ENCODE measurements at places on chromosomes 5 and 9. TPM values are rescaled to one million over a fixed set of nuclear protein-coding genes. Genes with fewer than 3 reads are reported as not detected.

Gene SPINK6
- not detected for total RNA-seq

Gene SPAAR
- total RNA-seq, result 1.9 TPM

Gene STING1
- total RNA-seq, result 71.5 TPM

Gene ACTL7A
- total RNA-seq, result not detected

Gene COL5A1
- total RNA-seq, result 64.7 TPM

Gene NUTM2F
- not detected for total RNA-seq

Gene PCDHB10
- 2.5 TPM for total RNA-seq

Gene ARL14EPL
- total RNA-seq, result not detected

Gene PCDHB15
- total RNA-seq, result 4.3 TPM

Gene HAPLN1
- 0.44 TPM for total RNA-seq

Gene CCNJL
- 12.4 TPM for total RNA-seq

DNA sequence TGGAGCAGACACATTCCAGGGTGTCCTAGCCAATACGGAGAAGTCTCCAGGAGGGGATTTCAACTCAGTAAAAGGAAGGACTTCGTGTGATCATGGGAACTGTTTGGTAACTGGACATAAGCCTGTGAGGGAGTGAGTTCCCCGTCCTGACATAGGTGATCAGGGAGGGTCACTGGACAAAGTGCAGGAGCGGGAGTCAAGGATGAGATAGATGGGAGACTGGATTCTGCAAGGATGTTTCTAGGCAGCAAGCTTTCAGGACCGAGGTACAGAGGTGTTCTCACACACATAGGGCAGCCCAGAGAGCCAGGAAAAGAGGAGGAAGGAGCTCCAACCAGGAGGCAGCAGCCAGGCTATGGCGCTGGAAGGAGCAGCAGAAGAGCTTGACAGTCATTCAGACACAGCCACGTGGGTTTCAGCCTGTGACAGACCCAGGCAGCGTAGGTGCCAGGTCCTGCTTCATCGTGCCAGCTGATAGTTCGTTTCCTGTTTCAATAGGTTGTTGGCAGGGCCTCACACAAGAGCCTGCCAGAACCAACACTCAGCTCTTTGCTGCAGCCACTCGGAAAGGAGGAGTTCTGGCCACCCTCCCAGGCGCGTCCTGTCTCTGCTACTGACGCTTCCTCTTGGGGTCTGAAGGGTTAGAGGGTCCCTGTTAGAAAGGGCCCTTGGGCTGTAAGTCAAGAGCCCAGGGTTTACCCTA is 84.1 kb downstream of the AMBP start:
- peak; percentile 75 for DNase-seq

DNA sequence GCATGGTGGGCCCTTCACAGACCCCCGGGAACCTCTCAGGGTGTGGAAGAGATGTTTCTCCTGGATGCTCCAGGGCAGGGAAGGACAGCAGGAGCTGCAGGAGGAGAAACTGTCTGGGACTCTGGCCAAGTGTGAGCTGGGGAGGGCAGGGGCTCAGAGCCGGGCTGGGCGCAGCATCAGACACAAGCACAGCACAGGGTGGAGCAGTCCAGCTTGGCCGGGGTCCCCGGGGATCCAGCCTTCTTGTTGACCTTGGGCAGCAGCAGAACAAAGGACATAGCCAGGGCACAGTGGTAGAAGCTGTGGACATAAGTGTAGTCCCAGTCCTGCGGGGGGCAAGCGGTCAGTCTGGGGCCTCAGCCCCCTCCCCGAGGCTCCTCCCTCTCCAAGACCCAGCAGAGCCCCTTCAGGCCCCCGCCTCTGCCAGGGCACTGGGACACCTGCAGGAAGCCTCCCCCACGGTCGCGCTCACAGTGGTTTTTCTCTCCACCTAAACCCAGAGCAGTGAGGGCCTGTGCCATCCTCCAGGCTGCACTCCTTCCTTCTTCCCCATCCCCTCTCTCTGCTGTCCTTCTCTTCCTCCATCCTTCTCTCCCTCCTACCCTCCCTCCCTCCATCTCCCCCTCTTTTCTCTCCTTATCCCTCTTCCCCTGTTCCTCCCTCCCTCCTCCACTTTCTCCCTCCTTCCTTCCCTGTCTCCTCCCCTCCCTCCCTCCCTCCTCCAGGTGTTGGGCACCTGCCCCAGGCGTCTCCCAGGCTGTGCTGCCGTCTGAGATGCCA is 10.1 kb downstream of the MYMK start:
- no peak for DNase-seq

GRCh38 chr9:86713470-86713869 is 233.8 kb downstream of the GAS1 start:
- DNase-seq, result no peak

DNA sequence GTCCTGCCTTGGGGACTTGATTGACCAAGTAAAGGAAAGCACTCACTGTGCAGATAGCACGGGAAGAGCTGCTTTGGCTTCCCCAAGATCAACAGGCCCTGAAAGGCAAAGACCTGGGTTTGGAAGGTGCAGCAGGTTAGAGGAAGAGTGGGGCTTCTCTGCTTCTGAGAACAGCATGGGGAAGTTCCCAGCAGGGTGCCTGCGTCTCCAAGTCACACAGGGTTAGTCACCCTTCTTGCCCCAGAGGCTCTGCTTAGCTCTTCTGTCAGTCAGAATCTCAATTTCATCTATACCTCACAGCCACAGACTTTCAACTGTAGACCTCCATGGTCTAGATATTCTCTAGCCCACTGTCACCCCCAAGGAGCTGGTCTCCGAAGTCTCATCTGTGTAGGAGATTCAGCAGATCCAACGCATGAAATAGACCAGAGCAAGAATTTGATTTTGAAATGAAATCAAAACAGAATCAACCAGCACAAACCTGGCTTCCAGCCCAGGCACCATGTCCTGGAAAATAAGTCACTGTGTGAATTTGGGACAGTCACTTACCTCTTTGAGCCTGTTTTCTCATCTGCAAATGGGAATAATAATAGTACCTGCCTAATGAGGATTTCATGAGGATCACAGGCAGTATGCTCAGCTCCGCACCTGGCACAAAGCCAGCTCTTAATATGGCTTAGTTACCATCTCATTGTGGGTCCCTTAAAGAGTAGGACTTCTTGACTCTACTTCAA is 64.0 kb downstream of the SFXN1 start:
- DNase-seq, result no peak

- DNase-seq, result no peak
Observed at GRCh38 chr5:102857076-102857818, 102.1 kb downstream of the PAM start.

DNA sequence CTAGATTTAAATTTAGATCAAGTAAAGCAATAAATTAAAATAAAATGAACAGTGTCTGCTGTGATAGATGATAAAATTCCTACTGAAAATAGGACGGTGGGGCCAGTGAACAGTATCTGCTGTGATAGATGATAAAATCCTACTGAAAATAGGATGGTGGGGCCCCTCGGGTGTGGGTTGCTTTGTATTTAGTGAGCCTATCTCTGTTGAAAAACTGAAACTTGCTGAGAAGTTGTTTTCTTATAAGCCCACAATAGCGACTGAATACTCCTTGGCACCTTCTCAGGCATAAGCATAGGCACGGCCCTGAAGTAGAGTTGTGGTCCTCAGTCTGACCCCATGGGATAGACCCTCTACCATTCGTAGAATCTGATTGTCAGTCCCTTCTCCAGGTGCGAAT is 5.7 kb downstream of the SDHA start:
- no peak for DNase-seq

DNA sequence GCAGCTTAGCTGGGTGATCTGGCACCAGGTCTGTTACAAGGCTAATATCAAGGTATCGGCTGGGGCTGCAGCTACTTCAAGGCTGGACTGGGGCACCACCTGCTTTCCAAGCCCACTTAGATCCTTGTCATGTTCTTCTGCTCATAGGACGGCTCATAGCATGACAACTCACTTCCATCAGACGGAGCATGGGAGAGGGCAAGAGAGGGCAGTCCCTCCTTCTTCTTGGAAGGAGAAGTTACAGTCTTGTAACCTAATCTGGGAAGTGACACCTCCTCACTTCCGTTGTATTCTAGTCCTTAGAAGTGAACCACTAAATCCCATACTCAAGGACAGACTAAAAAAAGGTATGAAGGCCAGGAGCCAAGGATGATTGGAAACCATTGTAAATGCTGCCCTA is 258.2 kb downstream of the MAST4 start:
- DNase-seq, result no peak

DNA sequence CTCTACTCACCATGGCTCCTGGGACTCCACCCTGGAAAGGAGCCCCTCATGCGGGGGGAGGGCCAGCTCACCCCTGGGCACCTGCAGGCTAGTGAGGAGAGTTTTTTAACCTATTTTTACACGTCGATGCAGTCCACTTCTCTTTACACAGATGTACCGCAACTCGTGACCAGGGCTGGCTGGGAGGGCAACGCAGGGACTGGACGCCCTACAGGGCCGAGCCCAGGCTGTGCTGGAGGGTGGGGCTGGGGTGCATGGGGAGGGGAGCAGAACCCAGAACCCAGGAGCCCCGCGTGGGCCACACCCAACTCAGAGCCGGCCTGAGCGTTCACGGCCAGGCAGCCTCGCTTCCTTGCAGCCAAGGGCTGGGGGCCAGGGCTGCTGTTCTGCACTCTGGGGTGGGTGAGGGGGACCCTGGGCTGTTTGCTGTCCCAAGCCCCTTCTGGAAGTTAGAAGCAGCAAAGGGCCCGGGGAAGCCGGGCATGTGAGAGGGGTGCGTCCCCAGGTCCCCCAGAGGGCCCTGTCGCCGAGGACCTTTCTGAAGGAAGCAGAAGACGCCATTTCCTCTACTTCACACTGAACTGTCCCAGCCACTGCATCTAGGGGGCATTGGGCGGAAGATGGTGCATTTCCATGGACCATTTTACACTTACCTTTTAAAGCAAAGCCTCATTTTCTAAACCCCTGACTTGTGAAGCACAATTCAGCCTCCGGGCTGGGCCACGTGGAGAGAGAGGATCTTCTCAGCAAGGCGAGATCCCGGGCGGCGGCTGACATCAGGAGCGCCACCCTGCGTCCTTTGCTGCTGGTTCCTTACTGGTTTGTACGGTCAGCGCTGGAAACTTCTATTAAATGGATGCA is 90.5 kb downstream of the KCNT1 start:
- DNase-seq, result no peak

DNA sequence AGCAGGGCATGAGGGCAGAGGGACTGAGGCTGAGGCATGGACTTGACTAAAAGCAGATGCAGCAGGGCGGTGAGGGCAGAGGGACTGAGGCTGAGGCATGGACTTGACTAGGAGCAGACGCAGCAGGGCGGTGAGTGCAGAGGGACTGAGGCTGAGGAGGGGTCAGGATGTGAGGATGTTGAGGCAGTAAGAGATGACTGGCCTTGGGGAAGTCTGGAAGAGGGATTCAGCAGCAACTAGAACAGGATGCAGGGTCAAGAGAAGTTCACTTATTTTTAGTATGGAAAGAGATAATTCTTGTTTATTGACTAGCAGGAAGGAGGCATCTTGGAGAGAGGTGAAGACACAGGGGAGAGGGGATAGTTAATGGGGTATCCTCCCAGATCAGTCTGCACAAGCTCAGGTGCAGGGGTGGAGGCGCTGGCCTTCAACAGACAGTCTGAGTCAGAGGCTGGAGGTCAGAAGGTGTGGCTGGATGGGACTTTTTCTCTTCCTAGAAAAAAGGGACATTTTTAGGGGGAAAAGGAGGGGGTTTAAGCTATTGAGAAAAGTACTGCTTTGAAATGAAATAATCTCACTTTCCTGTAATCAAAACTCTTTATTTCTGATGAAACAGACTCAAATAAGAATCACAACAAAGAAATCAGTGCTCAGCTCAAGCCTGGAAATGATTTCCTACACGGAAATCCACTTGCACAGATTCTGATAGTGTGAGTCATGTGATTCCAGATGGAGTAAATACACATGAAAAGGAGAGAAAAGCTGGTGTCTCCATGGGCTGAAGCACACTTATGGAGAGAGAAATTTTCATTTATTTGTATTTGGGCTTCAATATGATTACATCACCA is 130.9 kb downstream of the PALM2AKAP2 start:
- no peak for DNase-seq

GRCh38 chr5:176877793-176878331 is 21.3 kb downstream of the HK3 start:
- no peak for DNase-seq

- DNase-seq, result no peak
Observed at GRCh38 chr9:33517373-33517772, 6.7 kb upstream of the ANKRD18B start.

GRCh38 chr9:136381311-136381710 is 7.8 kb upstream of the CARD9 start:
- DNase-seq, result no peak

DNA sequence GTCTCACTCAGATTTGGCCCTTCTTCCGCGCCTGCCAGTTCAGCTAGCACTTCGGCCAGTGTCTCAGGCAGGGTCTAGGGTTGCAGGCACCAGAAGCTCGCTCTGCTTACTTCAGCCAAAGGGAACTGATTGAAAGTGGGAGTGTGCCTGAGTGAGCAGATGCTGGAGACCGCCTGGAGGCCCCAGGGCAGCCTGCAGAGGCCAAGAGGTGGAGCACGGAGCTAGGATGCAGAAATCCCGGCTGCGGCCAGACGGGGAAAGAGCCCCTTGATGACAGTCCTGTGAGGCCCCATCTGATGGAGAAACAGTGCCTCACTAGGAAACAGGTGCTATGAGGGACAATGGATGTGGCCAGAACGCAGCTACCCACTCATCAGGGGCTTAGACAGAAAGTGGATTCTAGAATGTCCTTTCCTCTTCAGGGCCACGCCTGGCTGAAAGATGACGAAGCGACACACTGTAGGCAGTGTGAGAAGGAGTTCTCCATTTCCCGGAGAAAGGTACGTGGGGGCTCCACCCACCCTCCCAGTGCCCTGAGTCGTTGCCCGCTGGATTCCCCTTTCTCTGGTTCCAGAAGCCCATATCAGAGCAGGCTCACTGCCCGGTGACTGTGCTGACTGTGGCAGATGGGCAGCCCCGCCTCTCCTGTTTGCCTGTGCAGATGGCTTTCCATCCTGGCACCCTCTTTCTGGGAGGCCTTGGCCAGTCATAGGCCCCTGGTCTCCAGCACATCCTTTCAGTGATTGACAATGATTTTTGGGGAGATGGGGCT is 16.1 kb downstream of the HNRNPH1 start:
- no peak for DNase-seq

DNA sequence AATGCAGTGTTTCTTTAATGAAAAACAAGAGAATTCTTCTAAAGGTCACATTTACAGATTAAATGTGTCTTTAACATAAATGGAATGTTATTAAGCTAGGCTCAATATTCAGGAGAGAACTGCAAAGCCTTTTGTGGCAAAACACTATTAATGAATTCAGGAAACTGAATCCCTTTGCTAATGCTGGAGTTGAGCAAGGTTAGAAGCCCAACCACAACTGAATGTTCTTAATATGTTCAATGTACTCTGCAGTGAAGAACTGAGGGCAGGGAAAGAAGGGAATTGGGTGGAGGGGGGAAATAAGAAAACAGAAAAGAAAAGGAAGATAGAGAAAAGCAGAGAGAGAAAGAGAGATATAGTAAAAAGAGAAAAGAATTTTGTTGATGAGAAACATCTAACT is 276.7 kb upstream of the TMEM161B start:
- no peak for DNase-seq

GRCh38 chr9:25703701-25704357 is 25.6 kb upstream of the TUSC1 start:
- no peak for DNase-seq
